ENCODE measurements at places on chromosomes 13 and 19. TPM values are rescaled to one million over a fixed set of nuclear protein-coding genes. Genes with fewer than 3 reads are reported as not detected.

Gene IGFL2
- 0.92 TPM for total RNA-seq

Gene HOMER3
- total RNA-seq, result 16.8 TPM

Gene EIF3K
- total RNA-seq, result 126 TPM

Gene ZNF234
- 19.6 TPM for total RNA-seq

Gene STXBP2
- 3.5 TPM for total RNA-seq

Gene TYK2
- total RNA-seq, result 40.6 TPM

Gene POLR1D
- 46.4 TPM for total RNA-seq

Gene SLC15A1
- not detected for total RNA-seq

Gene CABP5
- not detected for total RNA-seq

Gene ZNF729
- 0.23 TPM for total RNA-seq

All from diencephalon (tissue), 1 donor.